ENCODE measurements at places on chromosomes 3 and 15.

DNA sequence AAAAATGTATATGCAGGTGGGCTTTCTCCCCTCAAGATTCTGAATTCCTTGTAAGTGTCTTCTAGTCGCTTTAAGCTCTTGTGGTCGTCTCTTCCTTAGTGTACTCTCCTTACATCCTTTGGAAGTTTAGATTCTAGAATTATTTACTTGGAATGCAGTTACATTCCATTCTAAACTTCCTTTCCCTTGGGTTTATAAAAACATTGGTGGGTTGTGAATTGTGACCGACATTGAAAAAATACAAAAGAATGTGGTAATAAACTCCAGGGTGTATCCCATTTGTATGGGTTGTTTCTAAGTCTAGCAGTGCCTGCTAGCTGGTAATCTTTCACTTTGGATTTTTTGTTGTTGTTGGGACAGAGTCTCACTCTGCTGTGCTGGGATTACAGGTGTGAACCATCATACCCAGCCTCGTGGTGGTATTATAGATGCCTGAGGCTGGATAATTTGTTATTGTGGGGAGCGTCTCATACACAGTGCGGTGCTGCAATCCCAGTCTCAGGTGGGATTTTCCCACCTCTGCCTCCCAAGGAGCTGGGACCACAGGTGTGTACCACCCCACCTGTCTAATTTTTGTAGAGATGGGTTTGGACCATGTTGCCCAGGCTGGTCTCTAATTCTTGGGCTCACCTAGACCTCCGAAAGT, 9.1 kb downstream of the CHD2 start:
- H3K27me3 ChIP-seq = no peaks in the 10 kb centered on the region
- peak overlapping the region; percentile 99 for H3K27ac ChIP-seq
- H3K36me3 ChIP-seq = no peaks in the 10 kb centered on the region
- DNase-seq = no peak

DNA sequence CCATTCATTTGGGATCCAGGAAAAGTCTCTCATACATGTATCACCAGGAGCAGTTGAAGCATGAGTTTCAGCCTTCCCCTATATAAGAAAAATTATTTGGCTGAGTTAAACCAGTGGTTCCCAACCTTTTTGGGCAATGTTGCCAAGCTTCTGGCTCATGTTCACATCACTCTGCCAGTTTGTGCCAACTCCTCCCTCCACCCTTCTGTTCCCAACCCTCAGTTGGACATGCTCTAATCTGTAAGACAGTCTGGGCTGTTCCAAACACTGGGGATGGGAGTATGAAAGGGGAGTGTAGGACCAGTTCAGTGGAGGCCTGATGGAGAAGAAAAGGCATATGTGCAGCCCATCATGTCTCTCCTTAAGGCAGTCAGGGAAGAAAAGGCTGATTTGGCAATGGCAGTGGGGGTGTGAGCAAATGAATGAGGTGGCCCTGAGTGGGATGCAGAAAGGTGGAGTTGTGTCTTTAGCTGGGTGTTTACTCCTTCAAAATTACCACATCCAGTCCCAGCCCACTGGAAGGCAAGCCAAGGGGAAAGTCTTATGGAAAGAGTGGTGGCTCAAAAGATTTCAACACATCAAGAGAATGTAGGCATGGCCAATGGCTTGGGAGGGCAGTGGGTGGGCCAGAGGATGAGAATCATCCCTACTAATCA, 32.0 kb upstream of the PRICKLE2 start:
- H3K27ac ChIP-seq = no peak overlapping the region
- no peaks in the 10 kb centered on the region for H3K36me3 ChIP-seq
- H3K4me1 ChIP-seq = no peaks in the 10 kb centered on the region
- H3K27me3 ChIP-seq = no peaks in the 10 kb centered on the region

DNA sequence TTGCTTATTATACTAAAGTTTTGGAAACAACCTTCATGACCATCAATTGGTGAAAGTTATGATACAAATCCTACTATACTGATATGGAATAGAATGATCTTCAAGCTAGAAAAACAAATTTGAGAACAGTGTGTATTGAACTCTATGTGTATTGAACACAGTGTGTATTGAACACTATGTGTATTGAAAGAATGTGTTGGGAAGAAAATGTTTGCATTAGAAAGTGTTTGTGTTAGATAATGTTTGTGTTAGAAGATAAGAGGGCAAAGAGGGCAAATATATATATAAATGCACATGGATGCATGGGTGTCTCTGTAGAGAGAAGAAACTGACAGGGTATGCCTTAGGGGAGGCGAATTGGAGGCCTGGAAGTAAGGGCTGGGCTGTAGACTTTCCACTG, 42.4 kb downstream of the PCCB start:
- H3K4me3 ChIP-seq = no peak overlapping the region
- no peaks in the 10 kb centered on the region for H3K4me1 ChIP-seq
- no peak overlapping the region for H3K27ac ChIP-seq
- no peaks in the 10 kb centered on the region for H3K27me3 ChIP-seq

DNA sequence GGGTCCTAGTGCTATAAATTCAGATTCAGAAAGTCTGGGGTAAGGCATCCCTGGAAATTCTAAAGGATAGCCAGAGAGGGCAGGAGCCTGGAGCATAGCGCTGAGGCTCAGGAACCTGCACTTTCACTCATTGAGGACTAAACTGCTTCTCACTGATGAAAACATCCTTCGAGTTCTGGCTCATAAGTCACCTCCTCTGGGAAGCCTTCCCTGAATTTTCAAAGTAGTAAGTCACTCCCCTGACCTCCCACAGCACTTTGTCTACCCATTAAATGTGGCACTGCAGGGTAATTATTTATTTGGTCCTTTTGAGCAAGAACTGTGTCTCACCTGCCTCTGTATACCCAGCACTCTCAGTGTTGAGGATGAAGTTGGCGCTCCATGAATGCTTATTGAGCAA, 30.9 kb downstream of the HRH1 start:
- peaks cover 4% of the 10 kb centered on the region for H3K27me3 ChIP-seq
- H3K27ac ChIP-seq = no peak overlapping the region
- DNase-seq = no peak
- H3K4me1 ChIP-seq = peaks cover 4% of the 10 kb centered on the region
- H3K4me3 ChIP-seq = no peak overlapping the region

DNA sequence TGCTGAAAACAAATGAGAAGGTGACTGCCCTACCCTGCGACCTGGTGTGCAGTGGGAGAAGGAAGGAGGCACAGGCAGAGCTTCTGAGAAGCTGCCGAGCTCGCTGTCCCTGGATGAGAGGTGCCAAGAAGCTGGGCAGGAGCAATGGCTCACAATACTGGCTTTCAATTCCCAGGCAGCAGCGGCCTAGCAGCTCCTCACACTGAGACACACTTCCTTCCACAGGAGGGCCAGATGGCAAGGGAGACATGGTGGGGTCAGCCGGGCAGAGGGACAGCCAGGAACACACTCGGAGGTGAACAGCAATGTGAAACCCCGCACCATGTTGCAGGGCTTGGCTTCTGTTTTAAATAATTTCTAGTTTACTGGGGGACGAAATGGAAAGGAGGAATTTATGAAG, 314.6 kb downstream of the EPHB1 start:
- no peak overlapping the region for H3K4me3 ChIP-seq
- no peak overlapping the region for H3K27ac ChIP-seq
- H3K4me1 ChIP-seq = no peaks in the 10 kb centered on the region
- DNase-seq = no peak
- H3K36me3 ChIP-seq = no peaks in the 10 kb centered on the region

GRCh38 chr15:86231864-86232721, 152.4 kb downstream of the AGBL1 start:
- no peaks in the 10 kb centered on the region for H3K27me3 ChIP-seq
- no peaks in the 10 kb centered on the region for H3K36me3 ChIP-seq
- peak; percentile 19 for DNase-seq

DNA sequence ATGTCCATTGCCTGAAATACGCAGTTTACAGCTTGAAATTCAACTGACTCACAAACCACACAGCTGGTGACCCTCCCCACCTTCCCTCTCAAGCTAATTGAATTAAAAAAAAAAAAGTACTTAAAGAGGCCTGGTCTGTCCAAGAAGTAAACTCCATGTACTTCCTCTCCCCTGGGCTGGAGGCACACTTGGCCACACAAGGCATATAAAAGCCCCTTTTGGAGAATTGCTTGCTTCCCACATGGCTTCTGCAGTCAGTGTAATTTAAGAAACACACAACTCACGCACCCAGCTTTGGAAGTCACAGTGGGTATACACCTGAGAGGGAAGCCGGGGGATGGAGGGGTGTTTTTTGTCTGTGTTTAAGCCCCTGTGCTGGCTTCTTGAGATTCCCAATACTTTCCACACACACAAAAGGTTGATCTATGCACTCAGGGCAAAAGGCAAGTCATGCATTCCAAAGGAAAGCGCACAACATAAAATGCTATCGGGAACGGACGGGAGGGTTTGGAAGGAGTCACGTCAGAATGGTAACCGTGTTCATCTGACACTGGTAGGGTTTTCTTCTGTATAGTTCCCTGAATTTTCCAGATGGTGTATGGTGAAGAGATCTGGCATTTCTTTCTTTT, 106.6 kb upstream of the ALDH1A3 start:
- H3K27me3 ChIP-seq = no peaks in the 10 kb centered on the region
- no peak overlapping the region for H3K4me3 ChIP-seq
- DNase-seq = no peak

GRCh38 chr15:73006523-73006922, 45.7 kb upstream of the NEO1 start:
- no peaks in the 10 kb centered on the region for H3K27me3 ChIP-seq
- no peak overlapping the region for H3K4me3 ChIP-seq
- no peak overlapping the region for H3K27ac ChIP-seq
- DNase-seq = no peak
- H3K36me3 ChIP-seq = no peaks in the 10 kb centered on the region

DNA sequence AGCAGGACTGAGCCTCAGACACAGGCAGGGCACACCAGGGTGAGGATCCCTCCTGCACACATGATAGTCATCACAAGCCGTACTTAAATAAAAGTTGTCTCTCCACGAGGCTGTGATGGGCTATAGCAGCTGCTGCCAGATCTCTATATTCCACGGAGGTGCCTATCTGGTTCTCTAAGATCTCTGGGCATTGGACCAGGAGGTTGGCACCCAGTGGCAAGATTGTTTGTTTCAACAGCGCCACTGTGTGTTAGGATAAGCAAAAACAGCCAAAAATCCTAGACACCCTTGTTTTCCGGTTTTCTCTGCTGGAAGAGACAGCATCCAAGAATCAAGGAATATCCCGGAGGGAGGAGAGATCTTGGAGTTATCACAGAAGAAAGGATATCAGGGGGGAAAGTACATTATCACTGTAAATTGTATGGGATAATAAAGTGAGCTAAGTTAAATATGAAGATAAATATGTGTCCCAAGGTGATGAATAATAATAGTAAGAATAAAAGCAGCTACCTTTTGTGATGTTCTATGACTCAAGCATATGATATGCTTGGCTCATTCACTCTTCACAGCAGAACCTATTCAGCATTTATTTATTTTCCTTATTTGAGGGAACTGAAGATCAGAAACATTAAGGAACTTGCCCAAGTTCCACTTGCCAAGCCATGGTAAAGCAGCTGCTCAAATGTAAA, 90.6 kb upstream of the AKAP13 start:
- H3K4me1 ChIP-seq = no peaks in the 10 kb centered on the region
- no peaks in the 10 kb centered on the region for H3K27me3 ChIP-seq
- no peaks in the 10 kb centered on the region for H3K36me3 ChIP-seq
- no peak overlapping the region for H3K4me3 ChIP-seq

DNA sequence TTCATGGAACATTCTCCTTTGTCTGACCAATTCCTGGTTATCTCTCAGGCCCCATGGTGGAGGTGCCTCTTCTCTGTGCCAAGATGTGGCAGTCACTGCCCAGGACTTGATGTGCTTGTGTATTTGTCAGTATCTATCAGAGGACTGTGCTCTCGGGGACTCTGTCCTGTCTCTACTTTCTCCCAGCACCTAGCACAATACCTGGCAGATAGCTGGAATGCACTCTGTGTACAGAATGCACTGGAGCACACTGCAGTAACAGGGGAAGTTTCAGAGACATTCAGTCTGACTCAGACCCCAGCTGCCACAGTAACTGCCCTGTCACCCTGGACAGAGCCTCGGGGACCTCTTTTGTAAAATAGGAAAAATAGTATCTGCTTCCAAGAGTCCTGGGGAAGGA, 34.6 kb upstream of the SV2B start:
- H3K27ac ChIP-seq = no peak overlapping the region
- no peaks in the 10 kb centered on the region for H3K4me1 ChIP-seq
- DNase-seq = no peak
- no peaks in the 10 kb centered on the region for H3K36me3 ChIP-seq

GRCh38 chr3:8156831-8157230, 344.8 kb upstream of the LMCD1 start:
- no peaks in the 10 kb centered on the region for H3K27me3 ChIP-seq
- no peaks in the 10 kb centered on the region for H3K4me1 ChIP-seq
- H3K36me3 ChIP-seq = no peaks in the 10 kb centered on the region
- no peak overlapping the region for H3K27ac ChIP-seq
- no peak overlapping the region for H3K4me3 ChIP-seq

- no peak overlapping the region for H3K27ac ChIP-seq
- H3K36me3 ChIP-seq = peaks cover 19% of the 10 kb centered on the region
- no peak overlapping the region for H3K4me3 ChIP-seq
These were observed 10.3 kb downstream of the NCBP2 start for GRCh38 chr3:196931828-196932587.

Data from right lobe of liver (tissue), 6 donors.